ENCODE measurements at places on chromosomes 16 and 17.
A peak's percentile ranks its signal among the peaks of the same experiment; 100 is the strongest.

DNA sequence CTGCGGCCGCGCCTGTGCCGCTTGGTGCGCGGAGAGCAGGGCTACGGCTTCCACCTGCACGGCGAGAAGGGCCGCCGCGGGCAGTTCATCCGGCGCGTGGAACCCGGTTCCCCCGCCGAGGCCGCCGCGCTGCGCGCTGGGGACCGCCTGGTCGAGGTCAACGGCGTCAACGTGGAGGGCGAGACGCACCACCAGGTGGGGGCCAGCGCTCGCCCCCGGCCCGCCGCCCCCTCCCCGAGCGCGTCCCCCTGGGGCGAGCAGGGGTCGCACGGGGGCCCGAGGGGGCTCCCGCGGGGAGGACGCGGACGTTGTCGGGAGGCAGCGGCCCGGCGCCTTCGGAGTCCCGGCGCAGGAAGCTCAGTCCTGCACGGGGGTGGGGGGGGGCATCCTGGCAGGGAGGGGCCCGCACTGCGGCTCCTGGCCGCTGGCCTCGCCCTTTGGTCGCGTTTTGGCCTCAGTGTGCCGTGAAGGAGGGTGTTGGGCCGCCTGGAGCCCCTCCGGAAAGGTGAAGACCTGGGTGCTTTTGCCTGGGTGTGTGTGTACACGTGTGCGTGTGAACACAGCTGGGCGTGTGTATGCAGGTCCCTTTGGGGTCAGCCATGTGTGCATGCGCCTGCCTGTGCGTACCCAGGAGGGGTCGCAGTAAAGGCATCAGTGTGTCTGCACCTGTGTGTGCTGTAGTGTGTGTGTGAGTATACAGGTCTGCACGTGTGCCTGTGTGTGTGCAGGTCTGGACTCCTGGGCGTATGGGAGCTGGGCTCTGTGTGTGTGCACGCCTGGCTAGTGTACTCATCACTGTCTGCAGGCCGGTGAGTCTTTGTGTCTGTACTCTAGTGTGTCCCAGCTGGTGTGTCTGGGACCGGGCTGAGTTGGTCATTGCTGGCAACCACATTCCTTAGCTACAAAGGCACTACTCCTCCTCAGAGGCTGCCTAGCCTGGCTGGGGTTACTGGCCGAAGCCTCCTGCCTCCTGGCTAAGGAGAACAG is 615 bp downstream of the NHERF2 start:
- no peak for DNase-seq

DNA sequence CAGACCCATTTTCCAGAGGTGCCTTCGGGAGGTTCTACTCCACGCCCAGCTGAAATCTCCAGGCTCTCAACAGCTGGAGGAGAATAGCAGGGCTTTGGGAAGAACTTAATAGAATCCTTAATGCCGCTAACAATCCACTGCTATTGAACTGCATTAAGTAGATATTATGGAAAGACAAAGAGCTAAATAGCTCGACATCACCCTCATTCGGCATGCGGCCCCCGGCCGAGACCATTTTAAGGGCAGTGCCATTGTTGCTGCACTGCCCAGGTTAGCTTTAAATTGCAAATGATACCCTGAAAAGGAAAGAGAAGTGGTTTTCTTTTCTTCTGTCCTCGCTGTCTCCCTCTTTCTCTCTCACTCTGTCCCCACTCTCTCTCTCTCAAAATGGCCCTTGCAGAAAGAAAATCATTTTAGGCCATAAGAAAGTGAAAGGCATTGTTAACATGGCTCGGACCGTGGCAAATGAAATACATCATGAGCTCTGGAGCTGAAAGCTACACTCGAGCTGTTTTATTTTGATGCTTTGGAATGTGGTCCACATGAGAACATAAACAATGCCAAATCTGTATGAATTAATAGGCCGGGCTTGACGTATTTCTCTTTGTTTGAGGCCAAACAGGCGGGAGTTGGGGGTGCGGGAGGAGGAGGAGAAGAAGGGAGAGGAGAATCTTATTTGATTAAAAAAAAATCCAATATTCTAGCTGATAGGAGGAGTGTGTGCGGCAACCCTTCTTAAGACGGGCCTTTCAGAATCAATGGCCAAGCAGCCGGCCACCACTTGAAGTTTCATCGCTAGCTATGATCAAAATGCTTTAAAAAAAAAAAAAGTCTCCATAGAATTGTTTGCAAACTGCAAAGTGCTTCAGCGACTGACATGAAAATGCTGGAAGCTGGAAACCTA is 298.8 kb upstream of the IRX3 start:
- DNase-seq = no peak

DNA sequence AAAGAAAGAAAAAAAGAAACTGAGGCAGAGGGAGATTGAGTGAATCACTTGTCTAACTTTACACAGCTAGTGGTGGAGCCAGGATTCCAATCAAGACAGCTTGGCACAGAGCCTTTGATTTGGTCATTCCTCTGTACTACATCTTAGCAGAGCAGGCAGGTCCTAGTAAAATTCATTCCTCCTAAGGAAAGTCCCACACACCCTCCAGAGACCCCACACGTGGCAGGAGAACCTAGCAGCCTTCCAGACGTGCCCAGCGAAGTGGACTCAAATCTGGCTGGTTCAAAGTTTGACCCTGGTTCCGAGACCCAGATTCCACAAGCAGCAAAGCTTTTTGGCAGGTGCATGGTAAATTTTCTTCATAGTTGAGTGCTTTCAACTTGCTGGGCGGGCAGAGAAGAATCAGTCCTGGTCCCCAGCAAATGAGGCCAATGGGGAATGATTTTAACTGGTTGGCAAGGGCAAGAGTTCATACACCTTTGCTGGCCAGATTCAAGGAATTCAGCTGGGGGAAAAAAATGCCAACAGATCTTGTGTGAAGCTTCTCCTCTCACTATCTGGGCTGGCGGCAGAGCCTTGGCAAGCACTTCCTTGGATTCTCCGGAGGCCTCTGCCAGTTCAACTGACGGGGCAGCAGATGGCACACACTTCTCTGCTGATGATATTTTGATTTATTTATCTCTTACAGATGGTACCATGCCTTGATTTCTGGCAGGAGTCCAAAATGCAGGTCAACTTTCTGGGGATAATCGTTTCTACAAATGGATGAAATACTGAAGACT is 82.4 kb downstream of the GSG1L start:
- DNase-seq = no peak

- DNase-seq = no peak
Observed at GRCh38 chr17:57856792-57857620, 7.2 kb upstream of the MRPS23 start.

- no peak for DNase-seq
Observed at GRCh38 chr16:85697431-85697830, 8.7 kb upstream of the GINS2 start.

- DNase-seq = no peak
Observed at GRCh38 chr17:42814633-42815399, 9.3 kb downstream of the BECN1 start.

- DNase-seq = no peak
Observed at GRCh38 chr16:74725651-74726455, 25.2 kb upstream of the MLKL start.

- DNase-seq = no peak
Observed at GRCh38 chr16:87679593-87680271, 77.4 kb downstream of the JPH3 start.

DNA sequence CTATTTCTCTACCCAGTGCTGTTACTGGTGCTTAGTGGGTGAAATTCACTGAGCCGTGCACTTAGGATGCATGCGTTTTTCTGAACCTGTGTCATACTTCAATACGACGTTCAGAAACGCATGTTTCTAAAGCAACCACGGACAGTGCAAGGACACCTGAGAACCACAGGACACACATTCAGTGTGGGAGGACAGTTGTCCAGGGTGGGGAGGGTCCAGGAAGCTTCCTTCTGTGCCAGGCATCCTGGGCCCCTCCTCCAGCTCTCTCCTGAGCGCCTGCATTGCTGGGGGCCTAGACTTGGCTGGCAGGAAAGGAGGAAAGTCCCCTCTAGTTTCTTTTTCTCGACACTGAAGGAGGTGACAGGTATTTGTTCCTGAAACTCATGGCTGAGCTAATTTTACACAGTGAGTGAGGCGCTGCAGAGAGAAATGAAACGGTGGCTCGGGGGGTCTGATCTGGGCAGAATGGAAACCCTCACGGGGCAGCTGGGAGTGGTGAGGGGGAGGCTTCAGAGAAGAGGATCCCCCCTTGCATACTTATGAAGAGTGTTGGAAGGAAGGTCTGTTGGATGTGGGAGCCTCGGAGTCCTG is 89.9 kb downstream of the IRF8 start:
- DNase-seq = no peak

DNA sequence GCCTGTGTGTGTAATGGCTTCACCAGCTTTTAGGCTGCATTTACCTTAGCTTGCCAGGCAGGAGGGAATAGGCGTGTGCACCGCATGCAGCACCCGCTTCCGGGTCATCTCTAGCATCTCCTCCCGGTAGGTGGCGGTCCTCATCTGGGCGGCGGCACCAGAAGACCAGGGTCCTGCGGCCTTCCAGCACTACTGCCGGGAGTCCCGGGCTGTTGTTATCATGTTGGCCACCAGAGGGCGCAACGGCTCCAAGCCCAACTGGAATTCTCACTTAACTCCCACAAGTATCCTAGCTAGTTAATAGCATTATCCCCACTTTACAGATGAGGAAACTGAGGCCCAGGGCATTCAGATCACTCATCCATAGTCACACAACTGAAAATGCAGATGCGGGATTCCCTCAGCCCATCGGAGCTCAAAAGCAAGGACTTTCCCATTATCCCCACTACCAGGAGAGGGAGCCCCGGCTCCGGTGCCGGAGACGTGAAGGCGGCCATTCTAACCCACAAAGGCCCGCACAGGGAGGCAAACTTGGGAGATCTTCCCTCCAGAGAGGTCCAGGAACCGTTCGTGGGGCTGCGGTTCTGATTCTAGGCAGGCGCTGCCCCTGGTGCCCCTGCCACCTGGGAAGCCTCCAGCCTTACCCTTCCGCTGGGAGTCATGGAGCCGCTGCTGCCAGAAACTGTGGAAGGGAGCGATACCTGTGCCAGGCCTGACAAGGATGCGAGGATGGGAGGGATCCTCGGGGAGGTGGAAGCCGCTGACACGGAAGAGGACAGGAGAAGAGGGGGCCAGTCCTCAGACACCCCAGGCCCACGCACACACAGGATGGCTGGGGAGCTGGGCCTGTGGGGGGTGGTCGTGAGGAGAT is 23.9 kb downstream of the LGALS9 start:
- DNase-seq = peak; percentile 89

- DNase-seq = no peak
Observed at GRCh38 chr17:73740370-73740769, 96.1 kb upstream of the SDK2 start.

DNA sequence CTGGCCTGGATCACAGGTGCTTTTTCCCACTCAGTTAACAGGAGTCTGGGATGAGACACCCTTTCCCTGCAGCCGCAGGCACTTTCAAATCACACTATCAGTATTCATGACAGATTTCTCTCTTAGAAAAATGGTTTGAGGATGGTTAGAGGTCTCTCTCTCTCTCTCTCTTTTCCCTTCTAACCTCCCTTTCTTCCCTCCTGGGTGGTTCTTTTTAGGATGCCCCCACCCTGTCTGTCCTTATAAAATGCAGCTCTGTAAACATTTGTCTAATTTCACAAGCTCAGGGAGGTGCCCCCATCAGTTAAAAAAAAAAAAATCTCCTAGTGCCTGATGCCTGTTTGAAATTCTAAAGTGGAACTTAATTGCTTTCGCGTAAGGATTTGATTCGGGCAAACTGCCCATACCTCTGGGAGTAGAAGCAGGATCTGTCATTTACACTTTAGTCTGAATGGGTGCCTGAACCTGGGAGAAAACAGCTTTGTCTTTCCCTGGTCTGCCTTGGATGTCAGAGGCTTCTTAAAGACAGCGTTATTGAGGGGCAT is 158.8 kb downstream of the CCDC182 start:
- no peak for DNase-seq

DNA sequence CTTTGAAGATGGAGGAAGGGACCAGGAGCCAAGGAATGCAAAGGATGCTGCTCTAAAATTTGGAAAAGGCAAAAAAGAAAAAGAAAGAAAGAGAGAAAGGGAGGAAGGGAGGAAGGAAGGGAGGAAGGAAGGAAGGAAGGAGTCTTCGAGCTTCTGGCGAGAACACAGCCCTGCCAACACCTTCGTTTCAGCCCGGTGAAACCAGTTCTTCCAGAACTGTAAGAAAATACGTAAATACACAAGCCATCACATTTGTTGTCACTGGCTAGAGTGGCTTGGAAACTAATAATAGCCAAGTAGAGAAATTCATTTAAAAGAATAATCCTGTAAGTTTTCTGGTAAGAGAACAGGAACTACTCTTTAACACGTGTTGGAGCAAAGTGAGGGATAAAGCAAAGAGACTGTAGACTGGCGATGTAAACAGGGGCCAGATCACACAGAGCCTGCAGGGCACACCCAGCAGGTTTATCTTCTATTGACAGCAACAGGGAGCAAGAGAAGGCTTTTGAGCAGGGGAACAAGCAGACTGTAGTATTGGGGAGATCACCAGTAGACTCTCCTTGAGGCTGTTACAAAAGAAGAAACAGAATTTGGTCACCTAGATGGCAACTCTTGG is 188.7 kb upstream of the MPHOSPH6 start:
- DNase-seq = no peak

DNA sequence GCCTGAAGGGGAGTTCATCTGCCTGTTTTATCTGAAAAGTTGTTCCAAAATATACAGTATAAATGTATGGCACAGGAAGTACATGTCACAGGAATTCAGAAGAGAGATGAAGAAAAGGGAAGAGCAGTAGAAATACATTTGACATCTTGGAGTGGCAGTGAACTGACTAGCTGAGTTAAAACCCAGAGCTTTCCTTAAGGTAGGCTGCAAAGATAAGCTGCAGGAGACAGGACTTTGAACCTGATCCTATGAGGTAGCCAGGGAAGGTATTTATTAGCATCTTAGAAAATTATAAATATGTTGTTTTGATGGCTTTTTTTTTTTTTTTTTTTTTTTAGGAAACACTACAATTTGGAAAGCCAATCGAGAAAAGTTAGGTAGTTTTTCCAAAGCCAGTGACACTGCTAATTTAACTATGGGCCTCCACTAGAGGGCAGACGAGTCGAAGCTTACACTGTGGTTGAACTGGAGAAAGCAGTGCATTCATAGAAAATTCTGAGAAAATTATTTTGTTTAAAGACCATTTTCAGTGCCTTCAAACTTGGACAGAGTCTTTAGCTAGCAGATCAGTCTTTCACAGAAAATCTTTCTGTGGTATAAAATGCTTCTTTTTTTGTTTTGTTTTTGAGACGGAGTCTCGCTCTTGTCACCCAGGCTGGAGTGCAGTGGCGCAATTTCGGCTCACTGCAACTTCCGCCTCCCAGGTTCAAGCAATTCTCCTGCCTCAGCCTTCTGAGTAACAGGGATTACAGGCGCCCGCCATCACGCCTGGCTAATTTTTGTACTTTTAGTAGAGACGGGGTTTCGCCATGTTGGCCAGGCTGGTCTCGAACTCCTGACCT is 122.3 kb downstream of the SSH2 start:
- DNase-seq = peak; percentile 48

GRCh38 chr16:20838240-20838639 is 31.9 kb downstream of the REXO5 start:
- DNase-seq = no peak
